NCI-H1417 treated with DMSO at 0.1 percent for 48 hours (cell line): ENCODE measurements at places on chromosomes 5 and 9.

GRCh38 chr9:120478208-120478607 lies 101.8 kb downstream of the CDK5RAP2 start:
- DNase-seq: no peak

DNA sequence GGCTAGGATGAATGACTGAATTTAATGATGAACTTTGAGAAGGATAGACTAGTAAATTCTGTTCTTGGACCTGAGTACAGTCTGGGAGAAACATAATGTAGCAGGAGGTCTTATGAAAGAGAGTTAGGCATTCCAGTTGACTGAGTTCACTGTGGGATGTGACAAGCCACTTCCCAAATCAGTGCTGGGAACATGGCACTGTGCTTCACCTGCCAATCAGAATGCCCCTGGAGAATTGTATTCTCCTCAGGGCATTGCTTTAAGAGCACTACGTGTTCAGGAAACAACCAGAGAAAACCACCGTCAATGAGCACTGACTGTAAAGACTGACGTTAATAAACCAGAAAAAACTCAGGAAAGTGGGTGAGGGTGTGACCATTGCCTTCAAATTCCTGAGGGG lies 1.2 kb downstream of the CCDC107 start:
- no peak for DNase-seq

DNA sequence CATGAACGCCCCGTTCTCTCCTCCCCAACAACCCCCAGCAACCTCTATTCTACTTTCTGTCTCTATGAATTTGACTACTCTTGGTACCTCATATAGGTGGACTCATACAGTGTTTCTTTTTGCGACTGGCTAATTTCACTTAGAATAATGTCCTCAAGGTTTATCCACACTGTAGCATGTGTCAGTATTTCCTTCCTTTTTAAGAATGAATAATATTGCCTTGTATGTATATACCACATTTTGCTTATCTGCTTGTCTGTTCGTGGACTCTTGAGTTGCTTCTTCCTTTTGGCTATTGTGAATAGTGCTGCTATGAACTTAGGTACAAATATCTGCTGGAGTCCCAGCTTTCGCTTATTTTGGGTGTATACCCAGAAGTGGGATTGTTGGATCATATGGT lies 42.7 kb downstream of the IQGAP2 start:
- DNase-seq: no peak

- DNase-seq: no peak
Observed at GRCh38 chr9:16031971-16032370, 479.1 kb downstream of the CCDC171 start.

- no peak for DNase-seq
Observed at GRCh38 chr5:17766031-17766430, 131.8 kb downstream of the TAF11L14 start.

GRCh38 chr9:116450378-116451139 lies 236.5 kb upstream of the TRIM32 start:
- DNase-seq: no peak

DNA sequence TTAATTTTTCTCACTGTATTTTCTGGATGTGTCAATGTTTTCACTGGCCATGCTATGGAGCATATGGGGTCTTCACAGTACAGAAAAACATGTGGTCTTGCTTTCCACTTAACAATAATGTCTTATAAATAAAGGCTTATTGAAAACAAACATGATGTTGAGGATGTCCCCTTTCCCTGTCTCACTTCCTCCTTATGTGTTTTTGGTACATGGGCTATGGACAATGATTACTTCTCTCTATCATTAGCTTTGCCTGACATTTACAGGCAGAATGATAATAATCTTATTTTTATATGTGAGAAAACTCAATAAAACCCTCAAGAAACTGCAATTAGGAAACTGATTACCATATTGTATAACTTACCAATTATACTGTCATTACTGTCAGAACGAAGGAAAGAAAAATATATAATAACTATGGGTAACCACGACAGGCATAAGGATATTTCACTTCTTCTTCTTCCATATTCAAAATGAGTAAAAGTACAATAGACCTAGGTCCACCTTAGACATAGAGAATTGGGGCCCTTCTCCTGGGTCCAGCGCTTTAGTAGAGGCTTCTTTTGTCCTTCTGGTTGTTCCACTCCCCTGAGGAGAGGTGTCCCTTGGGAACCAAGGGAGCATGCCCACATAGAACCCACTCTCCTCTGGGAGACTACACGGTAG lies 375.0 kb downstream of the MAN2A1 start:
- DNase-seq: no peak

DNA sequence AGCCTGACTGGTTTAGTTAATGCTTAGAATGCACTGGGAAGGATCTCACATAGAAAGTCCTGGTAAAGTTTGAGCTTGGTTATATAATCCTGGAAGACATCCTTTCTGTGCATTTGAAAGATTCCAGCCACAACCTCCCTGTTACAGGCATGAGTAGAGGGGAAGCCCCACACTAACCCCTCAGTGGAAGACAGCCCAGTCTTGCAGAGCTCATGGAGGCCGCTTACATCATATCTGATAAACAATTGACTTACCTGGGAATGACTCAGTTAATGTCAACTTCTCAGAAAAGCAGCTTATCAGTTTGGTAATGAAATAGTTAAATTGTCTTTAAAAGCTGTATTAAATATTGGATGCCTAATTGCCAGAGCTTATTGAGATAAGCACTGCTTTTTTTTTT lies 28.1 kb upstream of the PDE8B start:
- no peak for DNase-seq

DNA sequence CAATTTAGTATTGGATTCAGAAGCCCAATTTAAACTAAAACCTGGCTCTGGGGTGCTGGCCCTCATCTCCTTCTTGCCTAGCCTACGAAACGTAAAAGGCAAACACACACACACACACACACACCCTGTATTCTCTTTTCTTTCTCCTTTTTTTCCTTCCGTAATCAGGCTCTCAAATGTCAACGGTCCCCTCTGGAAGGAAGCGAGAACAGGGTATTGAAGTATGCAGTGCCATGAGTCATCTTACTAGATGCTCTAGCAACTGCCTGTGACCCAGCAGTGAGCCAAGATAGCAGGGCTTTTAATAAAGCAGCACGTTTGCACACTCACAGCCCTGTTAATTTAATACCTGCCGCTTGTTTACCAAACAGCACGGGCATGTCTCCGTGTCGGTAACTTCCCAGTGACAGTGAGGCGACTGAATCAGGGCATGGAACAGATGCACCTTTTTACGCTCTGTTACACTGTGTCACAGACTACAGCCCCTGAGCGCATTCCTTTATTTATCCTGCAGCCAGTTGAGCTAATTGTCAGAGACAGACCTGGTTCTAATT lies 243.8 kb downstream of the BNC2 start:
- no peak for DNase-seq

GRCh38 chr5:122201365-122201764 lies 72.0 kb downstream of the ZNF474 start:
- no peak for DNase-seq

GRCh38 chr9:13810510-13810909 lies 503.4 kb downstream of the NFIB start:
- DNase-seq: no peak

- no peak for DNase-seq
Observed at GRCh38 chr9:109064963-109065702, 51.8 kb upstream of the CTNNAL1 start.

GRCh38 chr9:34664281-34665066 lies 2.0 kb upstream of the CCL27 start:
- no peak for DNase-seq

- DNase-seq: no peak
Observed at GRCh38 chr9:96061293-96061987, 185.9 kb downstream of the ERCC6L2 start.

GRCh38 chr5:93790401-93790800 lies 49.0 kb upstream of the POU5F2 start:
- DNase-seq: no peak

GRCh38 chr5:102523541-102524175 lies 24.9 kb upstream of the SLCO6A1 start:
- no peak for DNase-seq

- DNase-seq: no peak
Observed at GRCh38 chr5:52605317-52606313, 182.1 kb upstream of the ITGA1 start.

GRCh38 chr9:23563517-23563916 lies 262.5 kb downstream of the ELAVL2 start:
- no peak for DNase-seq

DNA sequence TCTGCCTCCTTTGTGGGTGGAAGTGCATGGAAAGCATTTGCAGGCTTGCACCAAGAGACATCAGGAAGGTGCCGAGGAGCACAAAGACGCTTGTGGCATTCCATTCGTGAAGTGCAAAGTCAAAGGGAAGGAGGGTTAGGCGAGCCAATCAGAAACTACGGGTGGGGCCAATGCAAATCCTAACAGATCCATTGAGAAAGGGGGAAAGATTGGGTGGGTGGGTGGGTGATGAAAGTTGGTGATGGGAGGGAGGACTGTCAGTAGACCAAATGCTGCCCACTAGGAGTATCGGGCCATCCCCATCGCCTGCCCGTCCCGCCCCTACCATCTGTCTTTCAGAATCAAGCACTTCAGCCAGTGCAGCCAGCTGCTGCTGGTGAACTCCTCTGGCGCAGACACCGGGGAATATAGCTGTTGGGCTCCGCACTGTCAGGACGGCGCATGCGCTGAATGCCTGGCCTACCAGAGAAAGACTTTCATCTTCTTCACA lies 17.1 kb upstream of the ANXA6 start:
- DNase-seq: no peak

- no peak for DNase-seq
Observed at GRCh38 chr9:114006155-114006550, 71.9 kb downstream of the AMBP start.

GRCh38 chr5:149283626-149284480 lies 12.2 kb downstream of the AFAP1L1 start:
- no peak for DNase-seq

DNA sequence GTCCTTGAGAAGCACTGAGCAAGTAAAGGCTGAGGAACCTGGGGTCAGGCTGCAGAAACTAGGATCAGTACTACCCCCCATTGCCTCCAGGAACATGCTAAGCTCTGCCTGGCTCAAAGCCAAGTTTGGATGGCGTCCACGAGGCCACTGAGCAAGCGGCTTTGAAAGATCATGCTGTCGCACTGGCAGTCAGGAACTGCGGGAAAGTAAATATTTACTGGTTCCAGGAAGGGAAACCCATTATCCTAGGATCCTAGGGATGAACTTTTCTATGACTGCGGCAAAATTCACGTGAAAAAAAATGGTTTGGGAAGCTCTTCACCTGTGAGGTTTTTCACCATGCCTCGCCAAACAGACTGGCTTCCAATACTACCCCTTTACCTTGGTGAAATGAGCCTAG lies 75.3 kb upstream of the PJA2 start:
- DNase-seq: peak; percentile 56

DNA sequence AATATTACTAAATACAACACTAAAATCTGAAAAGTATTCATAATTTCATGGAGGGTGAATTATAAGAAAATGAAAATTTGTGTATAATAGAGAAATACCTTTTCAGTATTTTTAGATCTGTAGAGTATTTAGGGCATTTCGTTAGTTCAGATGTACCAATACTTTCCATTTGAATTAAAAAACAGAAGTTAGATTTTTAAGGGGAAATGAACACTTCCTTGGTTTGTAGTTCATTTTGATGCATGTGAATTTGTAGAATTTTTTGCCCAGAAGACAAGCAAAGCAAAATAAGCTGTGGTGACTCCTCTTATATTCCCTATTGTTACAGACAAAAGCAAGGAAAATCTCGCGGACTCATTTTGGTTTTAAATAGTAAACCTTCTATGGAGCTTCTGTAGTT lies 209.0 kb upstream of the RPS23 start:
- no peak for DNase-seq

GRCh38 chr9:135501261-135502167 lies 1.0 kb downstream of the MRPS2 start:
- DNase-seq: no peak

GRCh38 chr9:30010691-30011090 lies 2373.8 kb upstream of the ACO1 start:
- no peak for DNase-seq

DNA sequence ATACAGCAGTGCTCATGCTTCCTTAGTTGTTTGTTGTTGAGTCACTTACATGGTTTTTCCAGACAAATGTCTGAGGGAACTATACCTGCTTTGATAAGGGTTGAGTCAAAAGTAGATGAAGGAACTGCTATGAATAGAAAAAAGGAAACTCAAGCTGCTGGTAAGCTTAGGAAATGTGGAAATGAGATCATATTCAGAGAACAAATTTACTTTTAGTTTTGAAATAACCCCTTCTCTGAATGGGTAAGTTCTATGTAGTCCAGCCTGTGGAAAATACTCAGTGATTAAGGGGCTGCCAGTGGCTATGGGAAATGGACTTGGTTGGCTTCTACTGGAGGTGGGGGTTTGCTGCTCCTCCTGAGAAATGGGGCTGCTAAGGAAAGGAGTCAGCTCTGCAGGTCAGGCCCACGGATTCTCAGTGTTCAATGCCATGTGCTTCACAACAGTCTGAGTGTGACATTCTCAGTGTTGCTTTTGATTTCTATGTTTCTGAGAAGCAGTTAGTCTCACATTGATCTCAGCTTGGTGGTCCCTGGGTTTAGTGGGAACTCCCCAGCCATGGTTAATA lies 47.7 kb upstream of the GLRX start:
- DNase-seq: no peak

- no peak for DNase-seq
Observed at GRCh38 chr5:134053314-134053839, 48.6 kb upstream of the VDAC1 start.

GRCh38 chr9:89595646-89596045 lies 9.2 kb upstream of the GADD45G start:
- DNase-seq: no peak

- no peak for DNase-seq
Observed at GRCh38 chr5:41735213-41735612, 135.0 kb downstream of the OXCT1 start.

DNA sequence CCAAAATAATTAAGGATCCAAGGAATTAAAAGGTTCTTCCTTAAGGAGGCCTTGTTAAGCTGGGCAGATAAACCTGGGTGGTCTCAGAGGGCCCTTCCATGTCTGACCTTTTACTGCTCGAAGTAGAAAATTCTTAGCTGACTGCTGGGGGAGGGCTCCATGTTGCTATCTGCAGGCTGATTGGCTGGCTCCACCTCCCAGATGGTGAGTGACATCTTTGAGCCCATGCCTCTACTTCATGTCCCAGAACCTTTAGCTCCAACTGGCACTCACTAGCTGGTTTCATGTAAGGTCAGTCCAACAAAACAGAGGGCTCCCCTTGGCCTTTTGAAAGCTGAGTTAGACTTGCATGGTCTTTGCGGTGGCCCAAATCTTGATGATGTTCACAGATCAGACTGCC lies 188.2 kb downstream of the PAX5 start:
- DNase-seq: no peak

DNA sequence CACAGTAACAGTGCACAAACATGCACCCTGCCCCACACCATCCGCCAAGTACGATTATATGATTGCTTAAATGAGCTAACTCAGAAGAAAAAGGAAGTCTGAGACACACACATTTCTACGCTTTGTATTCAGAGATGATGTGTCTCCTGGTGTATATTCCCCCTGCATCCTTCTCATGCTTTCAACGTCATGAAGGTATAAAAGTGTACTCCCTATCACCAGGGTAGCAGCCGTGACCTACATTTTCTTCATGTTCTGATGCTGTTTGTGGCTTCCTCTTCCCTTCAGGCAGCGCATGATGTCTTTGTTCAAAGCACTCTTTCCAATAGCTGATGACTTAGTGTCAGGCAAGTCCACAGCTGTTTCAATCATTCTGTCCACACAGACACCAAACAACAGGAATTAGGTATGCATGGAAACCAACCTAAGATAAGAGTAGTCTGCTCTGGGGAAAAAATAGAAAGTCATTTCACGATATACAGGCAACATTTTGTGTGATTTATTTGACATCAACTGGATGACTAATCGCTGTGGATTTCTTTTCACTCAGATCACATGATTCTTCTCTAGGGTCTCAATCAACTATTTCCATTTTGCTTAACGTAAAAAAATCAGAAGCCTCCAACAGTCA lies 269.4 kb upstream of the PTGER4 start:
- no peak for DNase-seq
